ENCODE measurements at places on chromosomes 4 and X.

DNA sequence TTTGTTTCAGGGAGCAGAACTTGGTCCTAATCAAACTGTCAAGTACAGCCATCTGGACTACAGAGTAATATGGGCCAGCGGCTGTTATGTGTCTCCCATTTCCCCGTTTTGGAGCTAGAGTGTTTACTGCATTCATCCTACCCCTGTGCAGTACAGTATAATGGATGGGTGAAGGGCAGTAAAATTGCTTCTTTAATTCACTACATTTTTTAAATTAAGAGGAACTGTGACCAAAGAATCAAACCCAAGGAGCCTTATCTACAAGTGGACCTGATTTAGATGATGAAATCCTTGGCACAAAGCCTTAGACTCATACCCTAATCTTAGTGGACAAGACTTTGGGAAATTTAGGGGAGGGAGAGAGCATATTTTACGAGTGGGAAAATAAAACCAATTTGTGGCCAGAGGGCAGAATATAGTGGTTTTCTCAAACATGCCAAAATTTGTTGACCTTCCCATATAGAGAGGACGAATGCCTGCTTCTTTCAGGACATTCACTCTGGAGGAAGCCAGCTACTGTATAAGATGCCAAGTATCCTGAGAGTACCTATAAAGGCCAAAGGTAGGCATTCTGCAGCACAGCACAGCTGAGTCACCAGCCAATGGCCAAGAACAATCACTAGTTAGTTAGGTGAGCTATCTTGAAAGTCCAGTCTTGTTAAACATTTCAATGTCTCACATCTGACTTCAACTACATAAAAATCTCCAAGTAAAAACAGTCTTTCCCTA lies 253.8 kb upstream of the KCNIP4 start:
- no peak for DNase-seq

- no peak for DNase-seq
These were observed 578 bp upstream of the SEL1L3 start for GRCh38 chr4:25863347-25863784.

DNA sequence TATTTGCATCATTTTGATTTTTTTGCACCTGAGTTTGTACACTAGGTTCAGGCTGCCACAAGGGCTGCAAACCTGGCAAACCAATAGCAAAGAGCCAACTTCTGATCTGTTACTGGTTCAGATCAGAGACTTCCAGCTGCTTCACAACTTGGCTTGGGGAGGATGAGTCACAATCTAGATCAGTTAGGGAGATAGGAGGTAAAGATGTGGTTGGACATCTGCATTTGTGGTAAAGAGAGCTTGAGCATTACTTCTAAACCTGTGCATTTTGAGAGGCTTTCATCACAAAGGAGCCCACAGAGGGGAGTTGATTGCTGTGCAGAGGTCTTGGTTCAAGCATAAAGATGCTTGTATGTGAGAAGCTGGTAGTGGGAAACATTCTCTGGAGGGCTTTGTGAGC lies 34.5 kb downstream of the LINC00632 start:
- DNase-seq = no peak

DNA sequence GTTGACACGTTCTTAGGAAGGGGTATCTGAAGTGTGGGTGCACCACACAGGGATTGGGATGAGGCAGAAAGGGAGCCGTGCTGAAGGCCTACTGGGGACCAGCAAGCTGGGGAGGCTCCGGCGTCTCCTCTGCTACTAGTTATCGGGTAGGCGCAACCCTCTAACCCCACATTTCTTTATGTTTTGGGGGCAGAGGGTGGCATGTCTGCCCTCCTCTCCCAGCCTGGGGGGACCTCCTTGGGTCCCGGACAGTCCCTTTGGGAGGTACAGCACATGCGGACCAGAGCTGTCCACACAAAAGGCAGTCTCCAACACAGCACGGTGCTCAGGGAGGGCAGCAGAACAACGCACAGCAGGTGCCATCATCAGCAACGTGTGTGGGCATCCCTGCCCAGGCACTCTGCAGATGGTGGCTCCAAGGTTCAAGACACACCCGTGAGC lies 33.2 kb downstream of the WDR1 start:
- no peak for DNase-seq

- no peak for DNase-seq
These were observed 38.3 kb downstream of the DCTD start for GRCh38 chr4:182878633-182879495.

DNA sequence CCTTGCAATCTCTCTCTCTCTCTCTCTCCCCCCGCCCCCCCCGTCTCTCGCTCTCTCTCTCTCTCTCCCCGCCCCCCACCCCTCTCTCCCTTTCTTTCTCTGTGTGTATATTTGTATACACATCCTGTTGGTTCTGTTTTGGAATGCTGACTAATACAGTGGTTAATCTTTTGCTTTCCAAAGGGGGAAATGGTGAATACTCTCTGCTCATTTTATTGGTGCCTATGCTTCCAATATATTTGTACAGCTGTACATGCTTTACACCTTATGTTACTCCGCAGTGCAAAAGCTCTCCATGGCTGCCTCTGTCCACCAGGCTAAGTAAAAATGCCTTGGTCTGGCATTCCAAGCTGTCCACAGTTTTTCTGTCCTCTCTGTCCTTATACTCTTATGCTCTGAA lies 158.8 kb downstream of the RBMX2 start:
- no peak for DNase-seq

GRCh38 chrX:15451913-15452312 lies 41.2 kb downstream of the PIR start:
- DNase-seq = no peak

- DNase-seq = no peak
These were observed 296.8 kb upstream of the PABPC5 start for GRCh38 chrX:91137883-91138282.

- DNase-seq = no peak
These were observed 45.8 kb downstream of the ENOX2 start for GRCh38 chrX:130857207-130857606.
